ENCODE measurements at places on chromosomes 3 and 15.

DNA sequence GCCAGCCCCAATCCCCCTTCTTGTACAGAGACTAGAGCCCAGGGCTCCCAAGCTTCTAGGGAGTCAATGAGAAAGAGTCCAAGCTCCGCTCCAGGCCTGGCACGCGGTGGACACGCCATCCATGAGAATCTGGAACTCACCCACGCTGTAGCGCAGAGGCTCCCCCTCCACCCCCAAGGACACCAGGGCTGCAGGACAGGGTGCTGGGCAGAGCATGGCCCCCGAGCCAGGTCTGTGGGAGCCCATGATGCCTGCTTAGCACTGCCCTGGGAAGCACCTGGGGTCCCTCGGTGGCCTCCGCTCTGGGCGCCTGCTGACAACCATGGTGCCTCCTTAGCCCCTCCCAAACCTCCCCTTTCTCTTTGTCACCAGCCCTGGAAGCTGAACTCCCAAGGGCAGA lies 28.5 kb downstream of the ACSBG1 start:
- no peak for DNase-seq

DNA sequence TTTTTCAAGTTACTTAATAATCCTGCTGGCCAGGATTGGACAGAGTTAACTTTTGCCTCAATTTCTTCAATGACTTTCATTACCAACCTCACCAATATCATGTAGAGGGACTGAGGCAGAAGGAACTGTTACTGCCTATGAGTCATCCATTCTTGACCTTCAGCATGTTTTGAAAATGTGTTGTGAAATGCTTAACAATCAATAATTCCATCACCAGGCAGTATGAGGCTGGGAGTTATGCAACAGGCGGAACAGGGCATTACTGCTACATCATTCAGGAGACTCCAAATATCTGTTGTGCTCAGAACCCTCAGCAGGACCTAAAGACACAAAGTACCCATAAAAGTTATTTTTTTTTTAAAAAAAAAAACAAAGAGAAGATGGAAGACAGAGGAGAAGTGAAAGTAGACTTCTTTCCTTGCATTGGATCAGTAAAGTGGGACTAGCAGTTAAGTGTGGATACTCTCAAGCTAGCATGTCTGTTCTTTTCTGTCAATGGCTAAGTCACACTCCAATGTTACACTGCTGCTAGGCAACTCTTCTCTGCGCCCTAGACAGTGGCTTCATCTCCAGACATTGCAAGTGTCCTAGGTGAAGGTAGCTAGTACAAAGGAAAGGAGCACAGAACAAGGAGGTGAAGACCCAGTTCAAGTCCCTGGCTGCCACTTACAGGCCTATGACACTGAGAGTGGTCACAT lies 184.9 kb upstream of the LPP start:
- DNase-seq = no peak

- DNase-seq = no peak
Observed at GRCh38 chr3:129602309-129602708, 4.2 kb downstream of the PLXND1 start.

DNA sequence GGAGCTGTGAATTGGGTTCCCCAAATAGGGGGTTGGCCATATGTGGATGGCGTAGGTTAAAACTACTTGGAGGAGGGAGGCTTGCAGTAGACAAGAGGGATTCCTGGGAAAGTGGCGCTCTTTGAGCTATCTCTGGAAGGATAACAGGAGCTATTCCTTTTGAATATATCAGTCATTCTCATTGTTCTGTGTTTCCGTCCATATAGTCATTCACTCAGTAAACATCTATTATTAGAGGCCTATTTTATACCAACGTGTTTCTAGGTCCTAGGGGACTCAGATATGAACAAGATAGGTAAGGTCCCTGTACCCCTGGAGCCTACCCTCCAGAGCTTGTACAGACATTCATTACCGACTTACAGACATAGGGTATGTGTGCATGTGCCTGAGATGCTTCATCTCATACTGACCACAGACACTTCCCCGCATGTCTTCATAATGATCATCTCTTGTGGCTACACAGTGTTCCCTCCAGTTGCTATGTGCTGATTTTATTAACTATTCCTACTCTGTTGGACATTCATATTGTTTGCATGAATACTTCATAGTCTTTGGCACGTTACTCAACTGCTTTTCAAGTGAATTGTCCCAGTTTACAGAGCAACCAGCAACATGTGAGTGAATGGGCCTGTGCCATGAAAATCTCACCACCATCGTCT lies 55.8 kb upstream of the VILL start:
- DNase-seq = no peak

GRCh38 chr15:73286311-73286710 lies 82.4 kb downstream of the HCN4 start:
- DNase-seq = no peak

- DNase-seq = no peak
Observed at GRCh38 chr15:58182460-58183163, 44.4 kb downstream of the AQP9 start.
